ENCODE measurements at places on chromosomes 16 and 17.
A peak's percentile ranks its signal among the peaks of the same experiment; 100 is the strongest.

GRCh38 chr17:49190932-49191331 is 19.4 kb downstream of the GNGT2 start:
- DNase-seq, result no peak

DNA sequence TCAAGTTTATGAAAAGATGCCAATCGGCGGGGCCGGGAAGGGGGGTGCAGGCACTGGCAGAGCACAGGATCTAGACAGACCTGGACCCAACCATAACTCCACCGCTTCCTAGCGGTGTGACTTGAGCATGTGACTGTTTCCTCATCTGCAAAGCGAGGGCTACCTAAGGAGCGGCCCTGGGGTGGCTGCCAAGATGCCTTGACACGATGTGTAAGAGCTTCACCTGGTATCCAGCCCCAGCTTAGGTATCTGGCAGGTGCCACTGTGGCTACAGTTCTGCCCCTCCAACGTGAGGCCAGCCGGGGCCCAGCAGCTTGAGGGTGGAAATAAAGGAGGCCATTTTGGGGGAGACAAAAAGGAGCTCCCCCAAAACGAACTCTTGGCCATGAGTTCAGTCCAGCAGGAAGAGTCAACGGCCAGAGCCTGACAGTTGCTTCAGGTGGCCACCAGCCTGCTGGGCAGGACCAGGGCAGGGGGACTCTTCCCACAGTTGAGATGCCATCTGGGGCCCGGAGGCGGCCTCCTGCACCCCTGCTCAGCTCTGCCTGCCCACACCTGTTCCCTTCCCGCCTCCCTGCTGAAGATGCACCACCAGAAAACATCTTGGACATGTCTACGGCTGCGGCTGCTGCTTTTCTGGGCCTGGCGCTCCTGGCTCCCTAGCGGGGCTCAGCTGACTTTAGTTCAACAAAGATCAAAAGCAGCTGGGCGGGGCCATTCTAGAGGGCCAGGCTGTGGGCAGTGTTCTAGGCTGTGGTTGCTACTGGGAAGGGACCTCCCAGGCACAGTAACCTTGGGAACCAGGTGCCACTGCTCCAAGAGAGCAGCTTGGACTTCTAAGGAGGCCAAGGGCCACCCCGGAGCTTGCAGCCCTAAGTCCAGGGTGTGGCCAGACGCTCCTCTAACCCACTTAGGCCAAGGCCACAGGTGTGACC is 3.4 kb upstream of the MTSS2 start:
- DNase-seq, result no peak

- no peak for DNase-seq
Observed at GRCh38 chr17:34673995-34674890, 94.9 kb downstream of the TMEM132E start.

- no peak for DNase-seq
Observed at GRCh38 chr16:1277617-1278282, 21.9 kb downstream of the TPSD1 start.

DNA sequence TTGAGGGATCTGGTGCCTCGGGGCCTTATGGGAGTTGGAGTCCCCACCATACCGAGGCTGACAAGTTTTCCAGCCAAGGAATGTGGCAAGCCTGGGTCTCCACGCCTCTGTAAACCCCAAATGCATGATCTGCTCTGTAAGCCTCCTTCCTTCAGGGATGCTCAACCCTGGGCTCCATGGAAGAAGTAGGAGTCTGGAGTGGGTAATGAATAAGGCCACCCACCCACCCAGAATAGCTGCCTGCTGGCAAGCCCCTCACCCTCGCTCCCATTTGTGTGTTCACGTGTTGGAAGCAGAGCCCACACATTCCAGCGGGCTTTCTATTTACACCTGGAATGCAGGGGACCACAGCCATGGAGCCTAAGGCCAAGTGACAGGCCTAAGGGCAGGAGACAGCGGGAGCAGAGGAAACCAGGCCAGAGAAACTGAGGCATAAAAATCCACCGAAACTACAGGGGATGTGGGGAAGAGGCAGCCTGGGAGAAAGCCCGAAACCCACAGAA is 4.4 kb downstream of the DLG4 start:
- no peak for DNase-seq

GRCh38 chr17:32020943-32021614 is 13.9 kb downstream of the LRRC37B start:
- no peak for DNase-seq

- DNase-seq, result no peak
Observed at GRCh38 chr16:4937782-4938682, 1.1 kb upstream of the PPL start.

GRCh38 chr17:29292071-29292991 is 1.6 kb downstream of the NUFIP2 start:
- DNase-seq, result peak; percentile 21

DNA sequence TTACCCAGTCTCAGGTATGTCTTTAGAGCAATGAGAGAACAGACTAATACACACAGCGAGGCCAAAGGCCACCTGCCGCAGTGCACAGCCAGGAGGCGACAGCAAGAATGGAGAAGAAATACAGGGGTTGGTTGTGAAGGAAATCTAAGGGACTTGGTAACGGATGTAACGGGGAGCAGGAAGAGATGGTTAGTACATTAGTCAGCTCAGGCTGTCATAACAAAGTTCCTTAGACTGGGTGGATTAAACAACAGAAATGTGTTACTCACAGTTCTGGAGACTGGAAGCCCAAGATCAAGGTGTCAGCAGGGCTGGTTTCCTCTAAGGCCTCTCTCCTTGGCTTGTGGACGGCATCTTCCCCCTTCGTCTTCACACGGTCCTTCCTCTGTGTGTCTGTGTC is 47.1 kb downstream of the TVP23C start:
- no peak for DNase-seq
